Vagina (tissue), 2 donors: ENCODE measurements at places on chromosomes 5 and 9.
A peak's percentile ranks its signal among the peaks of the same experiment; 100 is the strongest.

- DNase-seq, result no peak
Measured at GRCh38 chr9:131432597-131433301, 38.9 kb downstream of the PRRC2B start.

GRCh38 chr5:133472829-133473228 is 139.5 kb downstream of the FSTL4 start:
- DNase-seq, result no peak

- no peak for DNase-seq
Measured at GRCh38 chr5:38403877-38404635, 145.7 kb downstream of the EGFLAM start.

DNA sequence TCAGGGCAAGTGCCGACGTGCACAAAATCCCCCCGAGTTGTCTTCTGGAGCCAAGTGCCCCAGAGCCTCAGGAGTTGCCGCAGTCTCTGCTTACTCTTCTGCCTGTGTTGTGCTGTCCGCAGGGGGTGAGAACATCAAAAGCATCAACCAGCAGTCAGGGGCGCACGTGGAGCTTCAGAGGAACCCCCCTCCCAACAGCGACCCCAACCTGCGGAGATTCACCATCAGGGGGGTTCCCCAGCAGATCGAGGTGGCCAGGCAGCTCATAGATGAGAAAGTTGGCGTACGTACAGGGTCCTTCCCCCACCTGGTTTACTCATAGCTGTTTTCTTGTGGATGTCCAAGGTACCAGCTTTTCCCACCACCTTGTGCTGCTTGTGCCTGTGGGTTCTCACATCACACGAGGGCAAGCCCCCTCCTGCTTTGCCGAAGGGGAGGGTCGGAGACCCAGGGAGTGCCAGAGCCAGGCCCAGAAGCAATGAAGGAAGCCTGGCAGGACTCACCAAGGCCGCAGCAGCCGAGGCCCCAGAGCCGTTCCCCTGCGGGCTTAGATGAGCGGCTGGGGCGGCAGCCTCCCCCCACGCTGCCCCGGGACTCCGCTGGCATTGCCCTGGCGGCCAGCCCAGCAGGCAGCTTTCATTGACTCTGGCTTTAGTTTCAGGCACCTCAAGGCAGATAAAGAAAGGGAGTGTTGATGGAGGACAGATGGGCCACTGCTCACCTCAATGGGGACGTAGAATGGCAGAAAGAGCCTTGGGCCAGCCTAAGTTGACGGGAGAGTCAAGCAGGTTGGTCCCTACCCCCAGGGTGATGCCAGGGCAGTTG is 33.7 kb upstream of the PRDM12 start:
- no peak for DNase-seq

DNA sequence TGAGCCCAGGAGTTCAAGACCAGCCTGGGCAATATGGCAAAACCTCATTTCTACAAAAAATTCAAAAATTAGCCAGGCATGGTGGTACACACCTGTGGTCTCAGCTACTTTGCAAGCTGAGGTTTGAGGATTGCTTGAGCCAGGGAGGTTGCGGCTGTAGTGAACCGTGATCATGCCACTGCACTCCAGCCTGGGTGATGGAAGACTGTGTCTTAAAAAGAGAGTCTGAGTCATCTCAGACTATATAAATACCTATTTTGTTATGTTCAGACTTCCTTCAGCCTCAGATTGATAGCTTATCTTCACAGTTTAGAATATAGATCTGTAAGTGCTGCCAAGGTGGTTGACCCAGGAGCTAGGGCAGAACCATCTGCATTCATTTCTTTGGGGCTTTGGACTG is 1.6 kb upstream of the PAIP2 start:
- DNase-seq, result no peak

DNA sequence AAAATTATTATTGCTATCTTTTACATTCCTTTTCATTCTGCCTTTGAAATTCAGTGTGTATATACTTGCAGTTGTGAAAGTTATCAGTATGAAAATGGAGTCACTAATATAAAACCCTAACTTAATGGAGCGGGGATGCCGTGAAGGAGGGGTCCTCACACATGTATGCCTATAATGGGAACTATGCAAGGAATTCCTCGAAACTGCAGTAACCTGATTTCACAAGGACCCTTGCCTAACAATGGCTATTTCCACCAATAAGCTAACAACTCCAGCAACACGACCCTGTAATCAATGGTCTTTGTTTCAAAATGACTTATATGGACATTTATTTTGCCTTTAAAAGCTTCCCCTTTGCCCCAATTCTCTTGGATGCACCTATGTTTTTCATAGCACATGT is 12.6 kb upstream of the MLLT3 start:
- DNase-seq, result no peak

- no peak for DNase-seq
Measured at GRCh38 chr9:6897207-6897822, 139.5 kb downstream of the KDM4C start.

- DNase-seq, result no peak
Measured at GRCh38 chr5:50856401-50857119, 190.1 kb downstream of the PARP8 start.

- no peak for DNase-seq
Measured at GRCh38 chr9:123425836-123426365, 69.9 kb downstream of the CRB2 start.

- no peak for DNase-seq
Measured at GRCh38 chr5:133247881-133248624, 196.2 kb downstream of the HSPA4 start.

DNA sequence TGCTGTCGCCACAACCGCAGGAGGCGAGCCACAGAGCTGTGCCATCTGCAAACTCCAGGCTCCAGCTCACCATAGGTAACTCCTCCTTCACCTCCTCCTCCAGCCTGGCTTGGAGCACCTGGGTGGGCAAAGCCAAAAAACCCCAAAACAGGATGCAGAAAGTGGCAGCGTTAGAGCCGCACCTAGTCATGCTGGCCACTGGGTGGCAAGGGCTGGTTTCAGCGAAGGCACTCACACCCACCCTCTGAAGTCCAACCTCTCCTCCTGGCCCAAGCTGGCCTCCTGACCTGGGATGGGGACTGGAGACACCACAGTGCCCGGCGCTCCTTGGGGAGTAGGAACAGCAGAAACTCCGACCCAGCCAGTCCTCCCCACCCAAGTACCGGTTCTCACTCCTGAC is 28.7 kb upstream of the ZNF354B start:
- DNase-seq, result no peak

GRCh38 chr5:133794771-133795415 is 173.5 kb downstream of the C5orf15 start:
- no peak for DNase-seq

DNA sequence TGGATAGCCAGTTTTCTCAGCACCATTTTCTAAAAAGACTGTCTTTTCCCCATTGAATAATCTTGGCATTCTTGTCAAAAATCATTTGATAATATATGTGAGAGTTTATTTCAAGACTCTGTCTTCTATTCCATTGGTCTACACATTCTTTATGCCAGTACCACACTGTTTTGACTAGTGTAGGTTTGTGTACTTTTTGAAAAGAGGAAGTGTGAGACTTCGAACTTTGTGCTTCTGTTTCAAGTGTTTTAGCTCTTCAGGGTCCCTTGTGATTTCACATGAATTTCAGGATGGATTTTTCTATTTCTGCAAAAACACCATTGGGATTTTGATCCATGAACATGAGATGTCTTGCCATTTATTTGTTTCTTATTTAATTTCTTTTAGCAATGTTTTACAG is 78.5 kb upstream of the ALDH1A1 start:
- no peak for DNase-seq

- no peak for DNase-seq
Measured at GRCh38 chr9:124662561-124662960, 108.5 kb downstream of the NR6A1 start.

DNA sequence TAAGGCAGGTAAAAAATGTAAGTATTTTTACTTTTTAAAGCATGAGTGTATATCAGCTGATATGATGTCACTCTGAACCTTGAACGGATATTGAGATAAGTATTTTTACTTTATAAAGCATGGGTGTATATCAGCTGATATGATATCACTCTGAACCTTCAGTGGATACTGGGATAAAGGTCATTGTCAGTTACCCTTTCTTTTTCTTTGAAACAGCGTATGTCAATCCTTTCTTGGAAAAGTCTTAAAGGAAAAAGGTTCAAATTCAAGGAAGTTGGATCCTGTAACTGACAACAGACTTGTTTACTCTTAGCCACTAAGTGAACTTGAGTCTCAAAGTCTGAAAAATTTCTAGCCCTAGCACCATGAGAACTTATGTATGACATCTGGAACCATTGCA is 61.7 kb upstream of the IFNK start:
- no peak for DNase-seq

GRCh38 chr5:138366632-138367382 is 14.3 kb downstream of the KDM3B start:
- no peak for DNase-seq

GRCh38 chr5:2914981-2915484 is 163.6 kb upstream of the IRX2 start:
- DNase-seq, result no peak

DNA sequence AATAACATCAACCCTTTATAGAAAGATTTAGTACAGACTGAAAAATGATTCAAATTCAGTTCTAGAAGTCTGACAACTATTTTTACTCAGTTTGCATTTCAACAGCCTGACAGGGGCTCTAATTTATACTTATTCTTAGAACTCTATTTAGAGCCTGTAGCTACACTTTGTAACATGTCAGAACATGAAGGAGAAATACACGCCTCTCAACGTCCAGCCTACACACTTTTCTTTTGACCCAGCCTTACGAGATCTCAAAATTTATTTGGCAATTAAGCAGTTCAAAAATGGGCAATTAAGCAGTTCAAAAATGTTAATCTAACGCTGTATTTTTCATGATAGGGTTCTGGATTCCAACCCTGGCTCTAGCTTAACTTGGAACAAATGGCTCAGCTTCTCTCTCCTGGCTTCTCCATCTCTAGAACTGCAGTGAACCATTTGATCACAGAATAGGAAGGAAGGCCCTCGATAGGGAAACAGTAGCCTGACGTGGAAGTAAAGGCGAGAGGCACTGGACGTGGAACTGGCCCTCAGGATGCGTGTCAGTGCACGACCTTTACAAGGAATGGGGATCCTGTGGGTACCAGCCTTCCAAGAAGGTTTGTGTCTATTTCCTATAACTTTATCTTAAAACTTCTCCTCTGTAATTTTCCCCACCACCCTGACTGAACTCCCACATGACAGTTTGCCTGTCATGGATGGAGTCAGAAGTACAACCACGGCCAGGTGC is 66.4 kb downstream of the PRRT1B start:
- no peak for DNase-seq

- DNase-seq, result no peak
Measured at GRCh38 chr9:27467486-27467885, 56.6 kb upstream of the IFNK start.

DNA sequence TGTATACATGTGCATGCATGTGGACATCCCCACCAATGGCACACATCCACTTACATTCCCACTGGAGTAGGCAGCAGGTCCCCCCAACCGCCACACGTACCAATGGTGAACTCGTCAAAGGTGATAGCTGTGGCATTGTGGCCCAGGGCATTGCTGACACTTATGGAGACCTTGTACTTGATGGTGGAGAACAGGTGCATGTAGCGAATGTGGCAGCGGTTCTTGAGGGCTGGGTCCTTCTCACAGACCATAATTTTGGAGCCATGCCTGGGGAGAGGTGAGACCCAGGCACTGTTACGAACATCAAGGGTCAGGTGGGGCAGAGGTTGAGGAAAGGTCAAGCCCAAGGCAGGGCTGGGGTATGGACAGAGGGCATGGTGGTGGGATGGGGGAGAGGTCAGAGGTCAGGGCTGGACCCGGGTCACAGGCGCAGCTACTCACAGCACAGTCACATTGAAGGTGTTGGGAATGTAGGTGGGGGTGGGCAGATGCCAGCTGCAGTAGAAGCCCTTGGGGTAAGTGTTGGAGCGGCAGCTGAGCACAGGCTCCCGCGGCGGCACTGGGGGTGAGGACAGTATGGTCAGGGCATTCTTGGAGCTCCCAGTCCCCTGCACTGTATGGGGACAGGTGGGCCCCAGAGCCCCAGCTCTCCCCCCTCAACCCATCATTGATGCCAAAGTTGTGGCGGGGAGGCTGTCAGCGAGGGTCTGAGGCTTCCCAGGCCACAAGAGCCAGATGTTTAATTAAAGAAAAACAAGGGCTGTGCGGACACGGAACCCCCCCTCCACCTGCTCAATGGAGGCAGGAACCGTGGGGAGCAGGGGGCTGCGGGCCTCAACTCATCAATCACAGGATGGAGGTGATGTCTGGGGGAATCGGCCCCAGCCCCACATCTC is 31.9 kb downstream of the CNTFR start:
- DNase-seq, result no peak

GRCh38 chr9:108961151-108961550 is 27.0 kb downstream of the ABITRAM start:
- no peak for DNase-seq

DNA sequence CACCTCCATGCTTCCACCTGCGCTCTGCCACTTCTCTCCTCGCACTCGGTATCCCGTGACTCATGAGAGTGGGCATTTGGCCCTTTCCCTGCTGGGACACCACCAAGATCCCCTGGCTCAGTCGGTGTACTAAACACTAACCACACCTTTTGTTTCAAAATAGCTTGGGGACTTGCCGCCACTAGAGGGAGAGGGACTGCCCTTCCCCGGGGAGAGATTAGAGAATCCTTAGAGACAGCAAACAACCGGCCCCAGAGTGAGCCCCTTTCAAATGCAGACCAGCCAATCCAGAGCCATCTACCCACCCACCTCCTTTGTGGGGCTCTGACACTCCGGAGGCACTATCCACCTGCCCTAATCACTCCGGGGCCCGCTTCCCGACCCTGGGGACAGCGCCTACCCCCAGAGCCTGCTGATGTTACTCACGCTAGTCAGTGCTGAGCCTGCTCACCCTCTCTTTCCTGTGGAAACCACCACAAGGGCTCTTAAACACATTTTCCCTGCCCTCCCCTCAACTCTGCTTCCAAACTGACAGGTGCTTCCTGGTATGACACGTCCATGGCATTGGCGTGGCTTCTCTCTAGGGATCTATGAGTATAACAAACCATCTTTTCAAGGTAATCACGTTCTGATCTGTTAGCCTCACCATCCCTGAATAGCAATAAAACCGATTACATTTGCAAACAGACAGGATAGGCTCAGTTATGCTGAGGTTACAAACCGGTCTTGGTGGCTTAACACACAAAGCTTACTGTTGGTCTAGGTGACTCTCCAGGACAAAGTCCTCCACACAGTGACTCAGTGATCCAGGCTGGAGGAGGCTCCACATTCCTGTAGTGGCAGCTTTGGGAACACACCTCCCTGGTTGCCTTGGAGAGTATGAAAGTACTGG is 180.1 kb upstream of the MVB12B start:
- DNase-seq, result peak; percentile 64

GRCh38 chr5:34487159-34487879 is 168.8 kb upstream of the RAI14 start:
- DNase-seq, result no peak

GRCh38 chr9:2679011-2679410 is 38.3 kb upstream of the KCNV2 start:
- no peak for DNase-seq

- DNase-seq, result no peak
Measured at GRCh38 chr5:116756531-116756930, 181.9 kb upstream of the SEMA6A start.
